H1 (cell line): ENCODE measurements at places on chromosomes 7 and 10.

DNA sequence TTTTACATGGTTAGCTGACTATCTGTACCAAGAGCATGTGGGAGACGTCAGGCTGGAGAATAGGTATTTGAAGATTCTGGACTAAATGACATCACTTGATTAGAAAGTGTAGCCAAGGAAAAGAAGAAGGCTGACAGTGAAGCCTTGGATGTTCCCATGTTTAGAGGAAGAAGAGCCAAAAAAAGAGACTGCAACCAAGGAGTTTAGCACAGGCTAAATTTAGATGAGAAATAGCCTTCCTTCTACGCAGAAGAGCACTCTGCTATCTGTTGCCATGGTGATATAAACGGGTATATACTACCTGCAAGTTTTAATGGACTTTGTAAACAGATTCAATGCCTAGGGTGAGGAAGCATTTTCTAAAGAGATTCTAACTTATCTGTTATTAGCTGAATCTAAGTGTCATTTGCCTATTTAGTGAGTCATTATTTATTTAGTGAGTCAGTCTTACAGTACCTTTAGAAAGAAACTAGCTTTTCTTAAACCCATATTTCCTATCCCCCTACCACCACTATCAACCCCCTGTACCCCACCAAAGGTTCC is 69.8 kb downstream of the CDK6 start:
- no peak for DNase-seq

DNA sequence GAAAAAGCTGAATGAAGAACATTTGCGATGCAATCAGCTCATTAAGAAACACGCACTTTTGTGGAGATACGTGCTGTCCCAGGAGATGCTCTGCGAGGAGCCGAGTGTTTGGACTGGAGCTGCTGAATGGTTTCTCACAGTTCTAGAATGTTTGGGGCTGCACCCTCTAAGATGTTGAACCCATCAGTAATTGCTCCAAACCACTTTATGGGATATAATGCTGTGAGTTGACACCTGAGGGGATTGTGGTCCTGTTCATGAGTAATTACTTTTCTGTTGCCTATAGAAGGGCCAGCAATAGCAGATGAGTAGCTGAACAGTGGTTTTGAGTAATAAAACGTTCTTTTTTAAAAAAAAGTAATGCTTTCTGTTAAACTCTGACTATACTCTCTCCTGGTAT is 63.1 kb downstream of the IKZF1 start:
- DNase-seq: no peak

DNA sequence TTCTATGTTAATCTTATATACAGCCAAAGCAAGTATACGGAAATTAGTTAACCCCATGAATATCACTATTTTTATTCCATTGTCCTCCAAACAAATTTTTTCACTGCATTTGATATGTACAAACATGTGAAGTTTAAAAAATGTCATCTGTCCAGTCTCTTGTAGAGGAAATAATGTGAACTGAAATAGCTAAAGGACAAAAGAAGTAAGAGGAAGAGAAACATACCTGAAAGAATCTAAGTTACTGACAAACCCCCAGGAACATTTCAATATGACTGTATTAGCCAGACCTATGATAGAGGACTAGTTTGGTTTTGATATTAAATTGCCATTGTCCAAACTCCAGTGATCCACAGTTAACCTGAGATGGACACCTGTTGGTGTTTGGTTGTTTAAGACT is 80.6 kb downstream of the NRCAM start:
- no peak for DNase-seq

GRCh38 chr7:20307119-20307518 is 23.6 kb upstream of the ITGB8 start:
- no peak for DNase-seq

DNA sequence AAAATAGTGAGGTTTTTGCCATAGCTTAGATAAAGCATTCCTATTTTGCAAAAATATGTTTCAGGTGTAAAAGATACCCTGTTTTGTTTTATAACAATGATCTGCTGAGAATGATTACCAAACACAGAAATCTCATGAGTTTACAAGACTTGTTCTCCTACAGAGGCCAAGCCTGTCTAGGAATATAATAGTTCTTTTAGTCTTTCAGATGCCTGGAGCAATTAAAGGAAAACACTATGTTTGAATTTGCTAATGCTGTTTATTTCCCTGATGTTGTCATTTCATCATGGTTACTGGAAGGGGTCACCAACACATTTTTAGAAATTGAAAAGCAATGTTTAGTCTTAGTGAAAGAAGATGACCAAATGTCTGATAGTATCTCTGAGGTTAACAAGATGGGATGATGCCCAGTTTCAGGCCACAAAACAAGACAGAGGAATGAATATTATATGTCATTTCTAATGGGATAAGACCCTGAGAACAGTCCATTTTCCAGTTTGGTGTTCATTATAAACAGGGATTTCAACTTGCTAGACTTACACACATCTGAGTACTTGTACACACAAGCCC is 559.9 kb downstream of the INHBA start:
- DNase-seq: no peak

DNA sequence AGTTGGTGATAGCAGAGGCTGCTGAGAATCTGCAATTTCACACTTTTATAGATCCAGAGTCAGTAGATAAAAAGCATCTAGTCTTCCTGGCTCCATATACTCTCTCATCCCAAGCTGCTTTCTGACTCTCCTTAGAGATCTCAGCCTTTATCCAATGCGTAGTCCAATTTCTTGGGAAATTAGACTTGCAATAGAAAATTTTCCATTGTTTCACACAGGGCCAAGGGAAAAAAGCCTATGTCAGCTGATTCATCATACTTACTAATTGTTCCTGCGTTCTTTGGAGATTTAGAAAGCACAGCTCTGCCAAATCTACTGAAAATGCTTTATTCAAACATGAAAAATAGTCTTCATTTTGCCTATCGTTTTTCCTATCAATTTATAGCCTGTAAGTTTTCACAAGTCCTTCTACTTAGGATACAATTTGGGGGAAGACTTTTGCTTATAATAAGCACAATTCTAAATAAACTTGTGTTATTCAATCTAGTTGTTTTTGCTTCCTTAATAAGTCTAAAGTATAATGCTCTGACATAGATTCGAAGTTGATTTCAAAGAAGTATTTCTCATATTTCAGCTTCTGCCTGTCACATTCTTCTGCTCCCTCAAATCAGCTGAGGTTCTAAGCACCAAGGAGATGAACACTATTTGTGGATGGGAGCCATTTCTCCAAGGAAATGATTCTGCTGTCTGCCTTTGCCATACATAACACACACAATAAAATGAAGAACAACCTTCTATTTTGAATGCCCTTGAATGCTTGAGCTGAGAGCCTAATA is 165.4 kb downstream of the ADAM12 start:
- DNase-seq: no peak
